ENCODE measurements at places on chromosomes 6 and 20.

- DNase-seq, result peak; percentile 3
Measured at GRCh38 chr6:4358414-4359107, 223.2 kb upstream of the ECI2 start.

DNA sequence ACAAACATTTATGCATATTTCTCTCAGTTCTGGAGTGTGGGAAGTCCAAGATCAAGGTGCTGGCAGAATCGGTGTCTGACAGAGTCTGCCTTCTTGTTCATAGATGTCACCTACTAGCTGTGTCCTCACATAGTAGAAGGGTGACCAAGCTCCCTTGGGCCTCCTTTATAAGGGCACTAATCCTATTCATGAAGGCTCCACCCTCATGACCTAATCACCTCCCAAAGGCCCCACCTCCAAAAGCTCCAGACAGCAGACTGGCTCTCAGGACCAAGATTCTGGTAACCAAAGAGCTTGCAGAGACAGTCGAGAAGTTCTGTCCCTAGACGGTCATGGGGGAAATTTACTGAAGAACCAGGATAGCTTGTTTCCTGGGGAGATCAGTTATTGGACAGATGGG is 139.1 kb downstream of the COL9A1 start:
- DNase-seq, result no peak

DNA sequence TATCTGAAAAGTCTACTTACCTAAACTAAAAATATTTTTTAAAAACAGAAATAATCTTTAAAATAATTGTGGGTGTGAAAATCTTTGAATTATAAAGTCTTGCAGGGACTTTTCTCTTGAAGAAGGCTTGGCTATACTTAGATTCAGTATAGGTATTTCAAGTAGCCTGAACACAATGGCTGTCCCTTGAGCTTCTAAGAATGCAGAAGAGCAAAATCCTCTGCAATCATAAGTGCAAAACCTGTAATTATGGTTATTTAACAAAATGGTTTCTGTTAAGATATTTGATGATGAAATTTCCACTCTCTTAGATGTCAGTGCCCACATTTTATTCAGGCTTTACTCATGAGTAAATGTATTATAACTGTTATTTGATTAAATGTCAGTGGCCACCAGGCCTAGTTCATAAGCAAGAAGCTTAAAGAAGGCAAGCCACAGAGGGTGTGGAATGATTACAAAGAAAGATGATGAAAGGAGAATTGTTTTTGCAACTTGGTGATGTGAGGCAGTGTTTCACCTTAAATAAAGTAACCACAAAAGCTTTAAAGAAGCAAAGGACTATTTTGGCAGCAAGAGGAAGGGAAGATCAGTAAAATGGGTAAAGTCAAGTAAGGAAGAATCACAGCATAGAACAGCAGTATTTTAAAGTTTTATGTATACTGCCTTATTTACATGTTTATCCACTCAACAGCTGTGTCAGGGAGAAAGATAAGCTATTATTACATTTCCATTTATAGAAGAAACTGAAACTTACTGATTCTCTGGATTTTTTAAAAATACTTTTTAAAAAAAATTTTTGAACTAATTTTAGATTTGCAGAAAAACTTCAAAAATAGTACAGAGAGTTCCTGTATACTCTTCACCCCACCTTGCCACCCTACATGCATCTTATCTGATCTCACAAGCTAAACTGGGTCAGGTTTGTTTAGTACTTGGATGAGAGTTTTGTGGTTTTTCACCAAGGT is 351.2 kb upstream of the RUNX2 start:
- no peak for DNase-seq

DNA sequence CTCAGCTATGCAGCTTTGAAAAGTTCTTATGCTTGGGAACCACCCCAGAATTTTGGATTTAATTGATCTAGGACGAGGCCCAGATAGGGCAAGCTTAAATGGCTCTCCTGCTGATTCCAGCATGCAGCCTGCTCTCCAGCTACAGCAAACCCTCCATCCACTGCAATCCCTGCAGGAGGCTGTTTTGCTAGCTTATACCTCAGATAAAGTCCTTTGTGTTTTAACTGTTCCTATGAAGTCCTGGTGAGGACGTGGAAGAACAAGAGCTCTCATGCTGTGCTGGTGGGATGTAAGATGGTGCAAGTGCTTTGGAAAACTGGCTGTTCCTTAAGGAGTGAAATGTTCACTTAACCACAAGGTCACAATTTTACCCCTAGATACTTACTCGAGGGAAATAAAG is 25.5 kb upstream of the NXT1 start:
- no peak for DNase-seq

DNA sequence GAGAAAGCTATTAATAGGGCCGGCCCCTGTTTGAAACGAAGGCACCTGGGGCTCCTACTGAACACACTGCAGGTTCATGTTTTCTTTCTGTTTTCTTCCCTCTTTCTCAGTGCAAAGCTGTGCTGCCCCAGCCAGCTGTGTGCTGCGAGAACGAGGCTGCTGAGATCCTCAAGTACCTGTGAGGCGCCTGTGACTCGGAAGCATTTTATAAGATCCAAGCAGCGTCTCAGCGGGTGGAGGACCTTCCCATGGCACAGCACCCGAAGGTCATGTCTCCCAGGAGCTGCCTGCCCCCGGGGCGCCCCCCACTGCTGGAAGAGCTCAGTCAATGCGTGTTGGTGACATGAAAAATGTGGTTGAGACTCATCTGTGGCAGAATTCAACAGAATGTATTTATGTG is 66.3 kb downstream of the SMOC2 start:
- peak; percentile 38 for DNase-seq

DNA sequence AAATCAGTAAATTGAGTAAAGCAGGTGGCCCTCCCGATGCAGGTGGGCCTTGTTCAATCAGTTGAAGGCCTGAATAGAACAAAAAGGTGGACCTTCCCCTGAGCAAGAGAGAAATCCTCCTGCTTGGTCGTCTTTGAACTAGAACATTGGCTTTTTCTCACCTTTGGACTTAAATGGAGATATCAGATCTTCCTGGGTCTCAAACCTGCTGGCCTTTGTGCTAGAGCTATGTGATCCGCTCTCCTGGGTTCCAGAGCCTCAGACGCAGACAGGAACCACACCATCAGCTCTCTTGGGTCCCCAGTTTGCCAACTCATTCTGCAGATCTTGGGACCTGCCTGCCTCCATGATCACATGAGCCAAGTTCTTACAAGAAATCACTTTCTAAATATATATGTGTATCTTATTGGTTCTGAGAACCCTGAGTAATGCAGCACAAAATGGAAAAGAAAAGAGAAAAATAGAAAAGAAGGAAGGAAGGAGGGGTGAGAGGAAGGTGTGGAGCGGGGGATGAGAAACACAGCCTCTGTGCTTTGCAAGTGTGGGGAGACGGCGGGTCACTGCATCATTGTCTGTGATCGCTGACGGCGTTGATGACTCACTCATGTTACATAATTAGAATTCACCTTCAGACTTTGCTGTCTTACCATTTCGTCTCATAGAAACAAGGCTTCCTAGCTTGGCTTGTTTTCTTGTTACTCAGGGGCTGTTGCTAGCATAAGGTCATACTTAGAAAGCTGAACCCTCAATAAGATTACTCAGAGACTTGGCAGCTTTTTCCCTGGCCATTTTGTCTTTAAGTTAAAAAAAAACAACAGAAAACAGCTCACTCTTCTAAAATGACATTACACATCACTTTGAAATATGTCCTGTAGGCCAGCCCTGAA is 85.7 kb upstream of the NEDD9 start:
- DNase-seq, result no peak

DNA sequence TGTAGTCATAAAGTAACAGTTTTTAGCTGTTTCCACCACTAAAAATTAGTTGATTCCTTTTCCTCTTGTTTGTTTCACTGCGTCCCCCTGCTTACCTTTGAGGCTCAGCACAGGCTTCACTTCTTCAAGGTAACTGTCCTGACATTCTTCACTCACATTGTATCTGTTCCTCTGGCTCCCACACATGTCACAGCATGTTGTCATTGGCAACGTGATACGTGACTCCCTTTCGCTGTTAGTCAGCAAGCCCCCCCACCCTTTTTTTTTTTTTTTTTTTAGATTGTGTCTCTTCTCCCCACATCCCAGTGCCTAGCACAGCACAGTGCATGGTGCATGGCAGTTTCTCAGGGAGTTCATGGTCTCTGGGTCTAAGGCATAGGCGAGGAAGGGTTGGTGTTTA is 13.3 kb downstream of the VAPB start:
- DNase-seq, result no peak

DNA sequence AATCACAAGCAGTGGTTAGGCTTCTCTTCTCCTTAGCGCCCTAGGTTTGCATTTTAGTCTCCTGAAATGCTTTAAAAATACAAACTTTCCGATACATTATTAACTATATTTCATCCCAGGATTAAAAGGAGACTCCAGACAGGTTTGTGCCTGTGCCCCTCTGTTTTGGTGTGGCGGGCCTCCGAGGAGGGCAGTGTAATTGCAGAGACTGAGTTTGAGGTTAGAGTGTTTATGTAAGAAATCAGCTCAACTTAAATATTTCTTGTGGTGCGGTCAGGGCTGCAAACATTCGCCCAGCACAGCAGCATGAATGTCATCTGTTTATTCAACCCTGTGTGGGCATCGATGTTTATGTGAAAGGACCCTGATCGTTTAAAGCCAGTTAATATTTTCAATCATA is 130.4 kb upstream of the AKAP12 start:
- no peak for DNase-seq

DNA sequence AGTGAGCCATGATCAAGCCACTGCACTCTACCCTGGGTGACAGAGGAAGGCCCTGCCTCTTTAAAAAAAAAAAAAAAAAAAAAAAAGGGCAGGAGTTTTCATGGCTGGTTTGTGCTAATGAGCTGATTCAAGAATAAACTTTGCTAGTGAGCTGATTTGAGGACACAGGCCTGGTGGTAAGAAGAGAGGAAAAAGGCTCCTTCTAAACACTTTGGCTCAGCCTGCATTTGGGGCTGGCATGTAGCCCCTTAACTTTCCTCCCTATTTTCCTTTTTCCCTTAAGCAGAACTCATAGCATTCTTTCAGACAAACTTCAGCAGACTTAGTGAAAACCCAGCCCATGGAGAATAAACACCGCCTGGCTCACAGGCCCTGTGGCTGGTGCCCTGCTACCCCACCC is 432.7 kb downstream of the PTPRT start:
- no peak for DNase-seq
